ENCODE measurements at places on chromosomes 16 and 17. TPM values are rescaled to one million over a fixed set of nuclear protein-coding genes. Genes with fewer than 3 reads are reported as not detected.

- no peak for DNase-seq
These were observed 4.2 kb downstream of the CORO6 start for GRCh38 chr17:29618272-29619065.

GRCh38 chr16:49706620-49707355, 149.1 kb downstream of the ZNF423 start:
- DNase-seq = no peak

DNA sequence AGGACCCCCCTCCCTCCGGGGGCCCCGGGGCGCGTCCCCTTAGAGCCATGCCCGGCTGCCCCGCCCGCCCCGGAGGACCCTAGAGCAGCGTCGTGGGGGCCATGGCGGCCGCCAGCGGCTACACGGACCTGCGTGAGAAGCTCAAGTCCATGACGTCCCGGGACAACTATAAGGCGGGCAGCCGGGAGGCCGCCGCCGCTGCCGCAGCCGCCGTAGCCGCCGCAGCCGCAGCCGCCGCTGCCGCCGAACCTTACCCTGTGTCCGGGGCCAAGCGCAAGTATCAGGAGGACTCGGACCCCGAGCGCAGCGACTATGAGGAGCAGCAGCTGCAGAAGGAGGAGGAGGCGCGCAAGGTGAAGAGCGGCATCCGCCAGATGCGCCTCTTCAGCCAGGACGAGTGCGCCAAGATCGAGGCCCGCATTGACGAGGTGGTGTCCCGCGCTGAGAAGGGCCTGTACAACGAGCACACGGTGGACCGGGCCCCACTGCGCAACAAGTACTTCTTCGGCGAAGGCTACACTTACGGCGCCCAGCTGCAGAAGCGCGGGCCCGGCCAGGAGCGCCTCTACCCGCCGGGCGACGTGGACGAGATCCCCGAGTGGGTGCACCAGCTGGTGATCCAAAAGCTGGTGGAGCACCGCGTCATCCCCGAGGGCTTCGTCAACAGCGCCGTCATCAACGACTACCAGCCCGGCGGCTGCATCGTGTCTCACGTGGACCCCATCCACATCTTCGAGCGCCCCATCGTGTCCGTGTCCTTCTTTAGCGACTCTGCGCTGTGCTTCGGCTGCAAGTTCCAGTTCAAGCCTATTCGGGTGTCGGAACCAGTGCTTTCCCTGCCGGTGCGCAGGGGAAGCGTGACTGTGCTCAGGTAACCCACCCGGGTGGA, 759 bp downstream of the ALKBH5 start:
- DNase-seq = peak; percentile 58

GRCh38 chr17:78716814-78717393, 65.2 kb downstream of the CYTH1 start:
- peak; percentile 96 for DNase-seq

- DNase-seq = no peak
These were observed 480 bp upstream of the PROCA1 start for GRCh38 chr17:28712032-28712704.

DNA sequence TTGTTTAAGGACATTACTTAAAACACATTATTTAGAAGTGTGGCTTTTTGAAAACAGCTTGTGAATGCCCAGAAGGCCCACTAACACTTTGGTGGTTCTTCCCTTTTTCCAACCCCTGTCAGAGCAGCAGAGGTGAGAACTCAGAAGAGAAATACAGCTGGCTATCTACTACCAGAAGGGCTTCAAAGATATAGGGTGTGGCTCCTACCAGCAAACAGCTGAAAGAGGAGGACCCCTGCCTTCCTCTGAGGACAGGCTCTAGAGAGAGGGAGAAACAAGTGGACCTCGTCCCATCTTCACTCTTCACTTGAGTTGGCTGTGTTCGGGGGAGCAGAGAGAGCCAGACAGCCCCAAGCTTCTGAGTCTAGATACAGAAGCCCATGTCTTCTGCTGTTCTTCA, 6.9 kb upstream of the RAPGEFL1 start:
- DNase-seq = no peak

DNA sequence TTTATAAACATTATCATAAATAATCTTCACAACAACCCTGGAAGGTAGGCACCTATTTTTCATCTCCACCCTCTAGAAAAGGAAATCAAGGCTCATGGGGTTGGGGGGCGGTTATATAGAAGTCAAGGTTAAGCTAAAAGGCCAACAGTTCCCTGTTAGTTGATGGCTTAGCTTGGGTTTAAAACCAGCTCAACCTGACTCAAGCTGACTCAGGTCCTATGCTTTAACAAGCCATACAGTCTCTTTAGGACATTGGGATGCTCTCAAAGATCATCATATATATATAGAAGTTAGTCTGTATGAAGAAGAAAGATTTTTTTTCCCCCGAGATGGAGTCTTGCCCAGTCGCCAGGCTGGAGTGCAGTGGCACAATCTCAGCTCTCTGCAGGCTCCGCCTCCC, 44.8 kb upstream of the MED13 start:
- no peak for DNase-seq

DNA sequence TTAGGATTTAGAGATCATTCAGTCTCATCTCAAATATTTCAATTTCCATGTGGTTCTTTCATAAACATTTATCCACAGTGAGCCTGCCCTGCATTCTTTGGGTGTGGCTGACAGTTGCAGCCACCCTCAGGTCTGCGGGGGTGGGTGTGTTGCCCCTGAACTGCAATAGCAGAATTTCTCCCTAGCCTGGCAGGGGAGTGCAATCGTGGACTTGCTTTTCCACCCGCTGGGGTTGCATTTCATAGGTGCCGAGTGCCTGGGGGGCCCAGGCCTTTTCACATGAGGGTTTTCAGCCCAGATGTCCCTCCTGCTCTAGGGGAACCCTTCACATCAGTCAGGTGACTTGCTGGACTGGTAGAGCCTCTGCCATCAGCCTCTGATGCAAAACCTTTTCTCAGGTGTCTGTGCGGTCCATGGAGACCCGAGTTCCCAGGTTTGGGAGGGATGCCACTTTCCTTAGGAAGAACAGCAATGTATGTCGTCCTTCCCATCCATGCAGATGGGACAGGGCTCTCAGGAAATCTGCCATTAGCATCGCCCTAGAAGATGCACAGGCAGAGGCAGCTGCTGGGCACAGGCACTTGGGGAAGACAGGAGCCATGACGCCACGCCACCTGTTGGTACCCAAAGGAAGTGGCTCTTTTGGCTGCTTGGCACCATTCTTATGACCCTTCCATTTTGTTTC, 2.4 kb upstream of the USP36 start:
- no peak for DNase-seq

GRCh38 chr17:30579610-30580315, 102.6 kb downstream of the GOSR1 start:
- DNase-seq = peak; percentile 26

GRCh38 chr16:83898463-83899271, at the start of gene MLYCD:
Gene MLYCD (plus strand): TSS chr16:83899115. CDS start chr16:83899145, 30 bp downstream.
- peak; percentile 96 for DNase-seq

Gene SPATA22
- total RNA-seq = not detected

Gene CDH11
- 2.4 TPM for total RNA-seq

Gene TP53TG3
- not detected for total RNA-seq

Gene USP31
- 10.1 TPM for total RNA-seq

Gene ACSM3
- 70.8 TPM for total RNA-seq
